ENCODE measurements at places on chromosomes 3 and 15.

DNA sequence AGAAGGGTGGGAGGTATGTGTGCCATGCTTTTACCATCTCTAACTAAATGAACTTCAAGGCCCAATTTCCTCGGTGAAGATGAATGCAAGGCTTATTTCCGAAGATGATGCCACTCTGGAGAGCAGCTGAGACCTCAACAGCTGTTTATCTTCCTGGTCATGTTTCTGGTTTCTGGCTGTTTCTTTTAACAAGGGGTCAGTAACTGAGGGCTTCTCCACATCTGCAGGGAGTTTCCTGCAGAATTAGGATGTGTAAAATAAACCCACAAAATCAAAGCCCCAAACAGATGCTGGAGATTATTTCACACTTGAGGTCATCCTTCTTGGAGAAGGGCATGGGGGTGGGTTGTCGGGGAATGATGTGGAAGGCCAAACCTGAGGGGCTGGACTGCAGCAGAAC lies 220.3 kb downstream of the THSD4 start:
- DNase-seq = no peak

GRCh38 chr3:193921465-193921864 lies 214.5 kb upstream of the HES1 start:
- no peak for DNase-seq

DNA sequence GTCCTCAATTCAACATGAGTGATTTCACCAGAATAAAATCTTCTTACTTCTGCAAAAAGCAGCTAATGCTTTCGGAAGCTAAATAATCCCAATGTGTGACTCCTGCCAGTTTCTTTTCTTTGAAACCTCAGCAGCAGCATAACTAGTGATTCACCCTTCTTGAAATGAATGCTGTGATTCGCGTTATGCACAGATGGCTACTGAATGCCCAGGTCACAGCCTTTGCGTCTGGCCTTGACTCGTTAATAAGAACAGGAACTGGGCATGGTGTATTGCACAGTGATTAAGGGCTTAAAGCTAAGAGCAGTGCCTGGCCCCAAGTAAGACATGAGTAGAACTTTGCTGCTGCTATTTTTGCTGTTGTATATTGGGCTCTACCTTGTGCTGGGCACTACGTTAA lies 19.0 kb downstream of the CGNL1 start:
- no peak for DNase-seq

DNA sequence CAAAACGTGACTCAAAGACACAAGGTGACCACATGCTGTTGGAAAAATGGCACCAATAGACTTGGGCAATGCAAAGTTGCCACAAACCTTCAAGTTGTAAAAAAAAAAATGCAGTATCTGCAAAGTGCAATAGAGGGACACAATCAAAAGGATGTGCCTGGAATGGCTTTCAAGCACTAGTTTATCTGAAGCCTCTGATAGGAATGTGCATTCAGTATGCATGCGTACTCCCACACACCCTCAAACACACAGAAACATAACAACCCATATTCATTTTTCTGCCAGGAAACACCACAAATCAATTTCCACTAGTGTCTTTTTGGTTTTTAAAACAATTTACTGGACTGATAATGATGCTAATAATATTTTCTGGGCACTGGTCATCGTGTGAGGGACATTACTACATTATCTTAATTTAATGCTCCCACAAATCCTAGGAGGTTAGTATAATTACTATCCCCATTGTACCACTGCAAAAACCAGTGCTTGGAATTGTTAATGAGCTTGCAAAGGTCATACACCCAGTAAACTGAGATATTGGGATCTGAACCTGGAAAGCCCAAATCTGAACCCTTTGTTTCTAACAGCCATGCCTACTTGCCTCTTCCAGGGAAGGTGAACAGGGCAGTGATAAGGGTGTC lies 298.7 kb downstream of the MAGI1 start:
- DNase-seq = no peak
